ENCODE measurements at places on chromosomes 1 and 21.

DNA sequence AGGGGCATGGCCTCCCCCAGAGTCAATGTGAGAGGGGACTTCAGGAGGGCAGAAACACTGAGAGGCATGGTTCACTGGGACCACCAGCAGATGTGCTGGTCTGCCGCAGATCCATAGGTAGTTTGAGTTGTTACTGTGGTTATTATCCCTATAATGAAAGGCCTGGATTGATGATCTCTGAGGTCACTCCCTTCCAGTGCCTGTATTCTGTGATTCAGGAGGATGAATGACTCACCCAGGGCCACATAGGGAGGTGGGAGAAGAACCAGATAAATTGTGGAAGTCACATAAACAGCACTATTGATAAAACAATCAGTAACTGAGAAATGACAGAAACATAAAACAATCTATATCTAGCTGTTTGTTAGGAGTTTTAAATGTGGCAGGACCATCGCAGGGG is 22.7 kb upstream of the ACTL8 start:
- DNase-seq: no peak

DNA sequence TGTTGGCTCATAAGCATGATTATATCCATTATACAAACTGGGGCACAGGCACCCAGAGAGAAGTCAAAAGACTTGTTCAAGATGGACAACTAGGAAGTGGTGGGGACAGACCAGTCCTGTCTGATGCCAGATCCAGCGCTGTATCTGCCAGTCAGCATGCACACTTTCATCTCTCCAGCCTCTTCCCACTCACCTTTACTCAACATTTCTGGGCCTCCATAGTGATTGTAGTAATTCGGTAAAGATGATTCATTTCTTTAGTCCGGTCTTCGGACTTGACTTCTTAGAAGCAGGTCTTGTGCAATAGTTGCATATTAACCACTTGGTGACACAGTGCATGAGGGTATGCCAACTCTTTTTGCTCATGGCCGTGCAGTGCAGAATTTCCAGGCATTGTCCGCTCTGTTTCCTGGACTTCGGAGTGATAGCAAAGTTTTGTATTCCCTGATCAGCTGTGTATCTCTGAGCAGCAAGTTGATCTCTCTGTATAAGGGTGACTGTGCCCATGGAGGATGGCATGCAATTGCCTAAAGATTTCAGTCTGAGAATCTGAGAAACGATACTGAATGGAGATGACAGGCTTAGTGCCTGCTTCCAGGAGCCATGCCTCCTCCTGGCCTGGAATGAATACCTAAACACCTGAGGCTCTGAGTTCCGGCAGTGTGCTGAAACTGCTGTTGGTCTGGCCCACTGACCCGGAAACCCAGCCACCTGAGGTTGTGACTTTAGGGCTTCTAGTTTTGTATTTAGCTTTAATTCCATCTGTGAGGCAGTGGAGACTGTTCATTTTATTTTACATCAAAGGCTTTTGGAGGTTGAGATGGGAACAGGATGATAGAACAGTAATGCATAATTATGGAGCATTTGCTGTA is 39.0 kb downstream of the GALNT2 start:
- DNase-seq: no peak

DNA sequence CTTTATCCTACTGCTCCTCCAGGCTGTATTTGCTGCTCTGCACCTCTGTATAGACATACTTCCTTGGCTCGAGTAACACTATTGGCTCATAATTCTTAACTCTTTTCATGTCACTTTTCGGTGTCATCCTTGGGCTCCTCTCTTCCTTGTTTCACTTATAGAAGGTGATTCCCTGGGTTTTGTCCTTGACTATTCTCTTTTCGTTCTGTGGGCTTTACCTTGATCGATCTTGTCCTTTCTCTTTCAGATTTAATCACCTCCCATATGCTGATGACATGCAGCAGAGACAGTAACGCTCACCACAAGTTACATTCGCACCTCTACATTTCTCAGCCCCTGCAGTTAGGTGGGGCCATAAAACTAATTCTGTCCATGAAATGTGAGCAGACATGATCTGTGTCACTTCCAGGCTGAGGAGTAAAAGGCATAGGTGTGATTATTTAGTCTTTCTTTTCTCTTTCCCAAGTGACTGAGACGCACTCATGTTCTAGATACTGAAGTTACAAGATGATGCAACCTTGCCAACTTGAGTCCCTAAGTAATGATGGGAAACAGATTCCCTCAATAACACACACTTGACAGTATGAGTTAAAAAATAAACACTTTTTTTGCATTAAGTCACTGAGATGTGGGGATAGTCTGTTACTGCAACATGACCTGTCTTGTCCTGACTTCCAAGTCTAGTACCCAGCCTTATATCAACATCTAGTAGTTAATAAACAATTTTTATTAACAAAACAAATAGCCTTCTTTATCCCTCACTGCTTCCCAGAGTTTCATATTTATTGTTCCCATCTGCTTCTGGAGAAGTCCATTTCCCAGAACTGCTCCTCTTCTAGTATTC is 49.9 kb upstream of the HAO2 start:
- DNase-seq: no peak

- DNase-seq: no peak
Measured at GRCh38 chr1:234866007-234866866, 256.3 kb upstream of the IRF2BP2 start.

GRCh38 chr1:155529109-155529508 is 33.5 kb downstream of the ASH1L start:
- no peak for DNase-seq

GRCh38 chr1:230509281-230509977 is 83.3 kb upstream of the PGBD5 start:
- no peak for DNase-seq

DNA sequence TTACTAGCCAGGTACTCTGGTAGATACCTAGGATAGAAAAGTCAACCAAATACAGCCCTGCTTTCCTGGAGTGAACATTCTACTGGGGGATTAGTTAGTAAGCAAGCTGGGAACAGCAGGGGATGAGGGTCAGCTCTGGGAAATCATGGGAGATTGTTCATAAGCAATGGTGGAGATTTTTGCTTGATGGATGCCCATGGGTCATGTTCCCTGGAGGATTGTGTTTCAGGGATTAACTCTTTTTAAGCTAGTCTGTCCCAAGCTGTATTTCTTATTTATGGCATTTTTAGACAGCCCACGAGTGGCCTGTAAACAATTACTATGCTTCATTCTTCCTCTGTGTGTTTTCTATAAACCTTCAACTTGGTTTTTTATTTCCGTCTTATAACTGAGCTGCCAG is 18.9 kb downstream of the CACHD1 start:
- DNase-seq: no peak

DNA sequence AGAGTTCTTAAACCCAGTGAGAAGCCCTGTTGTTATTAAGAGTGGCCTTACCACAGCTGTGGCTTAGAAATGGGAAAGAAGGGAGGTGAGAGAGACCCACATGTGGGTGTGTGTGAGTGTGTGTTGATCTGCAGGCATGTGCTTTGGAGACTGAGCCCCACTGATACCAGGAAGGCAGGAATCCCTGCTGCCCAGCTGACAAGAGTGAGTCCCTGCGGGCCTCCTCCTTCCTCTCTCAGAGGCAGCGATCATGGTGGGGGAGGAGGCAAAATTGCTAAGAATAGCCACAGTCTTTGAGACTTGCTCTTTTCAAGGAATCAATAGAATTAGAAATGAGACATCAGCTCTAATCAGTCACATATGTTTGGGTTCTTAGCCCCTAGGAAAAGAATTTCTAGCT is 87.0 kb upstream of the WARS2 start:
- DNase-seq: peak; percentile 10

DNA sequence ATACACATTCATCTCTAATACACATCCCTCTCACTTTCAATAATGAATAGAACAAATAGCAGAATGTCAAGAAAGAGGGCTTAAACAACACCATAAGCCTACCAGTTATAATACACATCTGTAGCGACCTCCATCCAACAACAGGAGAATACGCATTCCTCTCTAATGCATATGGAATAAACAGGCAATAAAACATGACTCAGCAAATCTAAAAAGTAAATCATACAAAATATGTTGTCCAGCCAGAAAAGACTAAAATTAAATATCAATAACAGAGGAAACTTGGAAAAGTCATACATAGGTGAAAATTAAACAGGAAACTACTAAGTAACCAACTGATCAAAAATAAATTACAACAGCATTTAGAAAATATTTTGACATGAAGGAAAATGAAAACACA is 1127.5 kb upstream of the NCAM2 start:
- no peak for DNase-seq

- DNase-seq: no peak
Measured at GRCh38 chr1:204925701-204926100, 55.0 kb downstream of the NFASC start.

GRCh38 chr21:42574234-42575027 is 60.8 kb downstream of the SLC37A1 start:
- no peak for DNase-seq

DNA sequence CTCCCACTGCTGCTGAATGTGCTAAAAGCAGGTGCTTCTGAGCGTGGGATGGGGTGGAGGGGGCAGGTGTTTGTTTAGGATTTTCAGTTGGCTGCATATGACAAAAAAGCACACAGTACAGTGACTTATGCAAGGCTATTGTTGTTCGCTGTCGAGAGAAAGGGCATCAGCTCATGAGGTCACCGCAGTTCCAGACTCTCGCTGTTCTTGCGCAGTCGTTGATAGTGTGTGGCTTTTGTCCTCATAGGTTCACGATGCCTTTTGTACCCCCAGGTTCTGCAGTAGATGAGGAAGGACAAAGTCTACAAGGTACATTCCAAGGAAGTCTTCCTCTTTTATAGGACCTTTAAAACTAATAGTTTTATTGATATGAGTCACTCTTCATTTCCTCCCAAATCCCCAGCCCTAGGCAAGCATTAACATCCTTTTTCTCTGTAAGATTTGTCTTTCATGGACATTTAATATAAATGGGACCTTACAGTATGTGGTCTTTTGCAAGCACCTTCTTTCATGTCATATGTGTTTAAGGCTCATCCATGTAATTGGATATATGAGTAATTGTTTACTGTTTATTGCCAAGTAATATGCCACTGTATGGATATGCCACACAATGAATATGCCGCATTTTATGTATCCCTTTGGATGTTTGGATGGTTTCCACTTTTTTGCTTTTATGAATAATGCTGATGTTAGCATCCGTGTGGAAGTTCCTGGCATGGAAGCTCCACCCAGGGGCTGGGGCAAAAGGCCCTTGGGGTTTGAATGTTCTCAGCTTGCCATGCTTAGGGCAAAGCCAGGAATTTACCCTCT is 14.5 kb upstream of the NLRP3 start:
- DNase-seq: no peak

All from right kidney (tissue), 9 donors.